Left kidney (tissue), 8 donors: ENCODE measurements at places on chromosomes 7 and 10. TPM values are rescaled to one million over a fixed set of nuclear protein-coding genes. Genes with fewer than 3 reads are reported as not detected.

Gene TDRD1
- 0.05 TPM for polyA plus RNA-seq

Gene COL28A1
- polyA plus RNA-seq, result 11.9 TPM

Gene EGR2
- 4.7 TPM for polyA plus RNA-seq

Gene SH2D4B
- polyA plus RNA-seq, result 0.15 TPM

- no peak for DNase-seq
These were observed 49.3 kb upstream of the RAB18 start for GRCh38 chr10:27454837-27455236.

GRCh38 chr7:6026820-6027311 lies 4.3 kb upstream of the ANKRD61 start:
- DNase-seq, result no peak

DNA sequence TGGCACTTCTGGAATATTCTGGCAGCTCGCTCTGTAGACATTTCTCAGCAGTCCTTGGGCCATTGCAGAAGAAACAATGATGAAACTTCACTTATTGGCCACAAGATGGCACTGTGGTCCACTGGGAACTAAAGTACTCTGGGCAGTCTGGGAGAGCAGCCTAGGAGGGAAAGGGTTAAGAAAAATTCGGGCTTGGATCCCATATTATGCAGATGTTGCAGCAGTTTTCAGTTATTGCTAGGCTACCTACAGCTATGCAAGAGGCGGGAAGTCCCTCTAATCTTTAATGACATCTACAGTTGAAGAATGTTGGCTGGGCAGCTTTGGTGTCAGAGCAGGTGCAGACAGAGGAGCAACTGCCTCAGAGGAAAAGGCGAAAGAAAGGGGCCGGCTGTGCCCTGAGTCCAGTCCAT lies 201.7 kb upstream of the PRSS58 start:
- peak; percentile 68 for DNase-seq

DNA sequence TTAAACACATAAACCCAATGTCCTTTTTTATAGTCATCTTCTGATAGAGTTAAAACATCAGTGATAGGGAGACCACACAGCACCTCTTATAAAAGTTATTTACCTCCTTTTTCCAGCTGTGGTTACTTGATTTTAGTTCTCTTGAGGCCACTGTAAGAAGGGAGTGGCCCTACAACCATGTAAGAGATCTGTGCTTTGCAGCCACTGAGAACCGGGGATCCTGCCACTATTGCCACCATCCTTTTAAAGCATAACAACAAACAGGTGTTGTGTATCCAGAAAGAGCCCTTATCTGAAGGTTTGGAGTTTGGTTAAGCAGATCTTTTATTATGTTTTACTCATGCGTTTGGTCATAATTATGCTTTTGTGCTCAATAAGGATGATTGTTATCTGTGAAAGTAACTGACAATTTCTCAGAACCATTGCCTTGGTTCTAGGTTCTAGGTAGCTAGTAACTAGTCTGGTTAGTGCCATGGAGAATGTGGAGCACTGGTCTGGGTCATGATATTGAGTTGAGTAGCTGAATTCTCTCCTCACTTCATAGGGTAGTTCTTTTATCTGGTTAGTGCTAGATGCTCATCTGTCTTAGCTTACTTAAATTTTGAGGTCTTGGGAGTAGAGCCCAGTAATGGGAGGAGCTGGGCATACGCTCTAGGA lies 56.5 kb downstream of the ST7 start:
- DNase-seq, result no peak

- DNase-seq, result no peak
These were observed 102.0 kb downstream of the SFMBT2 start for GRCh38 chr10:7308826-7309225.

- DNase-seq, result peak; percentile 15
These were observed 31.6 kb downstream of the ST7 start for GRCh38 chr7:116984917-116985316.

GRCh38 chr10:73886085-73886529 lies 11.8 kb upstream of the CAMK2G start:
- no peak for DNase-seq

DNA sequence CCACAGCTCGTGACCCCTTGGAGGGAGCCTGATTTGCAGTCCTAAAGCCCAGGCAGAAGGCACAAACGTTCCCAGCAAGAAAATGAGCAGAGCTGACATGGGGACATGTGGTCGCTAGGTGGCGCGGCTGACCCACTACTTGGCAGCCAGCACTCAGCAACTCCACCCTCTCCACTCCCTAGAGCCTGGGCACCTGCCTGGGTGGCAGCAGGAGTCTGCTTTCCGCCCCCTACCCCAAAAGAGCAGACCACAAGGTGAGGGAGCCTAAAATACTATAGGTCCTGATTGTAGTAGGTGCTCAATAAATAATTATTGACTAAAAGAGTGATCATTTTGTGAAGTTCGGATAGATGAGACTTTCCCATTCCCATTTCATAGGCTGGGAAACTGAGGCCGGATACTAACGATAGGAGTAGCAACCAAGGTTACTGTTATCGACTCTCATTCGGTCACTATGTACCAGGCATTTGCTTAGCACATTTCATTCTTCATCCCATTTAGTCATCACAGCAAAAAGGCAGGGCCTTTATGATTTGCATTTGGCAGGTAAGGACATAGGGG lies 57.4 kb downstream of the NEUROG3 start:
- peak; percentile 41 for DNase-seq

- DNase-seq, result no peak
These were observed 11.6 kb upstream of the CAMK1D start for GRCh38 chr10:12337453-12338372.

DNA sequence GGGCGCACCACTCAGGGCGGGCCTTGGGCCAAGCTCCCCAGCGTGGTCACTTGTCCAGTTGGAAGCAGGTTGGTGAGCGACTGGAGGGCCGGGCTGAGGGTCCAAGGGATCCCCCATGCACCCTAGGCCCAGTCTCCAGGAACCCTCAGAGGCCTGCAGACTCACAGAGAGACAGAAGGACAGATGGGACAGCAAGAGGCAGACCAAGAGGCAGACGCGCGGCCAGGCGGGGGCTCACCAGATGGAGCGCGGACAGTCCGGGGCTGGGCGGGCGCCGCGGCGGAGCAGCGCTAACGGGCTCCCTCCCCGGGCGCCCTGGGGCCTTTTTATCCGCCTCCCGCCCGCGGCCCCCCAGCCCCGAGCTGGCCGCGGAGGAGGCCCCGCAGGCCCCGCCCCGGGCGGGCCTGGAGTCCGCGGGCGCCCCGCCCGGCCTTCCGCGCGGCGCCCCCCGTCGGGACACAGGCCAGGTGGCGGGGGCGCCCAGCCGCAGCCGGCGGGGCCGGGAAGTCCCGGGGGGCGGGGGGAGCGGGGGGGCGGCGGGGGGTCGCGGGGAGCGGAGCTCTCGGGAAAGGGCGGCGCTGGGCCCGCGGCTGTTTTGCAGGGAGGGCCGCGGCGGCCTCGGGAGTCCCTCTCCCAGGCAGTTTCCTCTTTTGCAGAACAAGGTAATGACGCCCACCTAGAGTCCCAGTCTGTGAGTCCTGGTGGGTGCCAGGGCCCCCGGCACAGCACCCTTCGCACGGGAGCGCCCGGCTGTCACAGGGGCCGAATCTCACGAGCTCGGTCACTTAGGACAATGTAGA lies at the start of gene LOXL4:
Gene LOXL4, minus strand, starts transcription at position 301 of the 800 bp plus-strand sequence. CDS start 5,175 bp downstream, outside the sequence.
- no peak for DNase-seq

- no peak for DNase-seq
These were observed 81.4 kb downstream of the VSTM4 start for GRCh38 chr10:49033939-49034338.
